ENCODE measurements at places on chromosomes 5 and 9. TPM values are rescaled to one million over a fixed set of nuclear protein-coding genes. Genes with fewer than 3 reads are reported as not detected.

PCDHGC4 gene
- 0.18 TPM for total RNA-seq

TDRD7 gene
- total RNA-seq = 9.9 TPM

DNA sequence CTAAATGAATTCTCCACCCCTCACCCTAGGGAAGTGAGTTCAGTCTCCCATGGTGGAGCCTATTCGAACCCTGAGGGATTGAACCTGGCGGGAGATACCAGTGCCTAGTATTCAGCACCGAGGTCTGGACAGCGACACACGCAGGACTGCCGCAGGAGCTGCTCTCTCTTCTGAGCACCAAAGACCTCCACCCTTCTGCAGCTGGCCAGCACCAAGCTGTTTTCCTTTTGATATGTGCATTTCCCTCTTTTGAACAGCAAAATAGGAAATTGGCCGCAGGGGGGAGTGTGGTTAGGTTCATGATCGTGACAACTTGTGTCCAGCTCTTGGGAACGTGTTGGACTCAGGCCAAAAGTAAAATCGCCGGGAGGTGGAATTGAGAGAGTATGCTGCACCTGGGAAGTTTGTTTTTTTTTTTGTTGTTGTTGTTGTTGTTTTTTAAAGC, 1.2 kb upstream of the PCSK1 start:
- peak; percentile 85 for DNase-seq

GRCh38 chr9:69180670-69181069, 6.6 kb downstream of the TJP2 start:
- DNase-seq = peak; percentile 98

- no peak for DNase-seq
These were observed 9.0 kb downstream of the COL5A1 start for GRCh38 chr9:134650431-134651190.

MED22 gene
- total RNA-seq = 28.2 TPM

RXRA gene
- 14.1 TPM for total RNA-seq

CCL28 gene
- not detected for total RNA-seq

PCDHA11 gene
- 1.9 TPM for total RNA-seq

DNA sequence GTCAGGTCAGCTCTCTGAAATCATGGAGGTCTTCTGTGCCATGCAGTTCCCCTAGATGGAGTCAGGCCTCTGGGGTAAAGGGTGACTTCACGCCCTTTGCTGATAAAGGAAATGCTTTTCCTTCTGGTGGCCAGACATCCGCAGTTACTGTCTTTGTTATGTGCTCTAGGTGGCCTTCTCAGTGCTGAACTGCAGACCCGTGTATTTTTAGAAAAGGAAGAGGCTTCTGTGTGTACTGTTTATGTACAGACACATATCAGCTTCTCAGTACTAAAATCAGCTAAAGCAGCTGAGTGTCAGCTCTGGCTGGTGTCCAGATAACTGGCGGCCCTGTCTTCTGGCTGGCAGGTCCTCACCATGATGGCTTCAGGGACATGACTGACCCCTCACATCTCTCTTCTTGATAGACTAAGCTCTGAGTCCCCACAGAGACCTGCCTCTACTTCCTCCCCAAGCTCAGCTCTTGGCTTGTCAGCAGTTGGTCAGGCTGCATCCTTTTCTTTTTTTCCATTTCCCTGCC, 75.3 kb downstream of the ARHGAP26 start:
- DNase-seq = no peak

DNA sequence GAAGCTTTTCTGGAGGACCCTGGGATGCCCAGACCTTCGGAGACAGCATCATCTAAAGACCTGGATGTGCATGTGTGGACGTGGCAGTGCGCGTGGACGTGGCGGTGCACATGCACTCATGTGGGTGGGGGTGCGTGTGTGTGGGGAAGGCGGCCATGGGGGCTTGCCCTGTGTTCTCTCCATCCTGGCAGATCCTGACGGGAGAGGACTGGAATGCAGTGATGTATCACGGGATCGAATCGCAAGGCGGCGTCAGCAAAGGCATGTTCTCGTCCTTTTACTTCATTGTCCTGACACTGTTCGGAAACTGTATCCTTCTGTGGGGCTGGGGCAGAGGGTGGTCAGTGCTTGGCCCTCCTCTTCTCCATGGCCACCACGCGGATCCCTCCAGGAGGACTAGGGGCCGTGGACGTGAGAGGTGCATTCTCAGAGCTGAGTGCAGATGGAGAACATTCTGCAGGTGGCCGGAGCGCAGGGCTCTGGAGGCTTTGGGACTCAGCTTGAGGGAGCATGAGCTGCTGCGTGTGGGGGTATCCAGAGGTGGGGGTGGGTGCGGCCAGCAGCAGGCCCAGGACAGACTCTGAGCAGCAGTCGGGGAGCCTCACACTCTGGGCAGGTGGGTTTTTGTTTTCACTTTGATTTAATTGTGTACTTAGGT, 129.1 kb downstream of the CACNA1B start:
- no peak for DNase-seq

PCDHB8 gene
- total RNA-seq = 8.3 TPM

STKLD1 gene
- total RNA-seq = 0.17 TPM

- no peak for DNase-seq
These were observed 48.4 kb downstream of the YIPF5 start for GRCh38 chr5:144122081-144122480.

ATP10B gene
- not detected for total RNA-seq

PCDHA1 gene
- 0.42 TPM for total RNA-seq

- peak; percentile 21 for DNase-seq
These were observed 250.6 kb downstream of the ARRDC3 start for GRCh38 chr5:91132550-91132949.

DNA sequence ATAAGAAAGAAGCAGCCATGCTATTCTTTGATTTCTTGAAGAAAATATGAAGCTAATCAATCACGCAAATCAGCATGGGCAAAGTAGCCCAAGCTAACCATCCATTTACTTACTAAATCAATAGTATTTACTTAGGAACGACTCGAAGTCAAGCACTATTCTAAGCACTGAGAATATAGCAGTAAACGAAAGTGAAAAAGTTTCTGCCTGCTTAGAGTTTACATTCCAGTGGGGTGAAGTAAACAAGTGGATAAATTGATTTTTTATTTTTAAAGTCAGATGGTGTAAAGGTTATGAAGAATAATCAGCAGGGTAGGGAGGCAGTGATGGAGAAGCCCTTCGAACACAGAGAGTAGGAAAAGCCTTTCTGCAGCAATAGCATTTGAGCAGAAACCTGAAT, 5.5 kb downstream of the TSTD2 start:
- no peak for DNase-seq

GRCh38 chr5:116733991-116734975, 159.7 kb upstream of the SEMA6A start:
- DNase-seq = no peak

DNA sequence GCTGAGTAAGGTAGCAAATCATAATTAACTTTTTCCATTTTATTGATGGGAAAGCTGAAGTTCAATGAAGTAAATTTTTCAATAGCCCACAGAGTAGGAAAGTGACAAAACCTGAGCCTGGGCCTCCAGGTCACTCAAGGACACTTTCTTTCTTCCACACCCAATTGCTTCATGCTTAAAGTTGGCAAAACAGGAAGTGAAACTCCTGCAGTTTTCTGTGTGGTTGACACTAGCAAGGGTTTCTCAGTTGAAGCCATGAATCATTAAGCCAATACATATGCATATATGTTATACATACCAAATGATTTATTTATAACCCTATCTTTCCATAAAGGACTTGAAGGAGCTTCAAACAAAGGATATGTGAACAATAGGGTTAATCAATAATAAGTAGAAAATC, 13.9 kb downstream of the TLR4 start:
- no peak for DNase-seq

GRCh38 chr9:81472701-81473100, 216.6 kb downstream of the TLE1 start:
- no peak for DNase-seq

MAMDC2 gene
- 2.2 TPM for total RNA-seq

SPINK4 gene
- not detected for total RNA-seq

CARTPT gene
- not detected for total RNA-seq

GRCh38 chr5:1772634-1773033, 27.0 kb downstream of the MRPL36 start:
- DNase-seq = peak; percentile 41

DNA sequence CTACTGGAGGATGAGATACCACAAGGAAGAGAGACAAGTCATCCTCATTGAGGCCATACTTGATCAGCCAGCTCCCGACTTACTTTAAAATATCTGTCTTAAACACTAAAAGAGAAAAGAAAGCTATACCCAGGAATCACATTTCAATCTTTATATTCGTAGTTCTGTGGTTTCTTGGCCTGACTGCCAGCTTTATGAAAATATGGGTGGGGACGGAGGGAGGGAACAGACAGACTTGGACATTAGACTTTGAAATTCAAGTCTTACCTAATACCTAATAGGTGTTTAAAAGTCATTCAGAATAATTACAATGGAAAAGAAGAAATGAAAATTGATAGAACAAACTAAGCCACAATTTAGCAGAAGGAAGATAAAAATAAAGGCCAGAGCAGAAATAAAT, 604.8 kb upstream of the RORB start:
- DNase-seq = no peak

CCDC192 gene
- not detected for total RNA-seq

SPAAR gene
- 0.06 TPM for total RNA-seq

GRCh38 chr5:10499776-10500175, 58.1 kb downstream of the ROPN1L start:
- DNase-seq = no peak

DNA sequence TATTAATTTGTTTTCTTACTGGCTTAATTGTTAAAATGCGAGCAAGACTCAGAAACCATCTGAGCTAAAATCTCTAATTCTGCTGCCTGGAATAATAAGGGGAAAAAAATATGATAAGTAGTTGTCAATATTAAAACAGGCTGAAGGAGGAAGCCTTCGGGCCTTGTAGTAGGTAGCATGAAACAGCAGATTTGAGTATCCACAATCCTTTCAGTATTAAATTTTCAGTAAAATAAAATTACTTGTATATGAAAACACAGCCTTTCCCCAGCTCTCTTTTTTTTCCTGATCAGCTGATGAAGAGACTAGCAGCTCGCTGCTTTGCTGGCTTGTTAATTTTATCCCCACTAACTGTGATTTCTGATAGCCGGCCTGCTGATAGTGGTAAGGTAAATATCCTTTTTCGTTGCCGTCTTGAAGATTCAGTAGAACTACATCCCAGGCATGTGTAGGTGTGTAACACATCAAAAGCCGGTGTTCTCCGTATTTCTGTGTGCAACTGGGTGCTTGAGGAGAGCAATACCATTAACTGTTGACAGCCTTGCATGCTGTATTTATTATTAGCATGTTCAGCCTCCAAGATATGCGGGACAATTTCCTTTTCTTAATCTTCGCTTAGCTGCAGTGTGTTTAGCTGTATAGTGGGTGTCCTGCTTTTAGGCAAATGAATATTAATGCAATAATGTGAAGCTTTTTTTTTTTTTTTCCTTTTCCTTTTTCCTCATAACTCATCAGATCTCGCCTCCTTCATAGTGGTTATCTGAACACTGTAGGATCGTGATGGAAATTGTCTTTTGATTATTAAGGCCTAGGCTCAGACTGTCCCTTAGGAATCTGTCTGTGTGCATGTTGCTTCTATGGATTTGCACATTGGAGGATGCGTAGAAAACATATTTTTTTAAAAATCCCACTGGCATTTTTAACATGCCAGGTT, 144.6 kb downstream of the SMARCA2 start:
- no peak for DNase-seq

AQP7 gene
- total RNA-seq = not detected

GRCh38 chr9:6944093-6944551, 186.3 kb downstream of the KDM4C start:
- DNase-seq = peak; percentile 44

CDH9 gene
- not detected for total RNA-seq

GRCh38 chr9:108083796-108084352, 594.3 kb upstream of the KLF4 start:
- DNase-seq = no peak

ZNF883 gene
- total RNA-seq = 6.5 TPM

SPATA31A3 gene
- total RNA-seq = not detected

FAM53C gene
- 24.1 TPM for total RNA-seq

PDE6A gene
- total RNA-seq = not detected
